ENCODE measurements at places on chromosomes 1 and 21.

DNA sequence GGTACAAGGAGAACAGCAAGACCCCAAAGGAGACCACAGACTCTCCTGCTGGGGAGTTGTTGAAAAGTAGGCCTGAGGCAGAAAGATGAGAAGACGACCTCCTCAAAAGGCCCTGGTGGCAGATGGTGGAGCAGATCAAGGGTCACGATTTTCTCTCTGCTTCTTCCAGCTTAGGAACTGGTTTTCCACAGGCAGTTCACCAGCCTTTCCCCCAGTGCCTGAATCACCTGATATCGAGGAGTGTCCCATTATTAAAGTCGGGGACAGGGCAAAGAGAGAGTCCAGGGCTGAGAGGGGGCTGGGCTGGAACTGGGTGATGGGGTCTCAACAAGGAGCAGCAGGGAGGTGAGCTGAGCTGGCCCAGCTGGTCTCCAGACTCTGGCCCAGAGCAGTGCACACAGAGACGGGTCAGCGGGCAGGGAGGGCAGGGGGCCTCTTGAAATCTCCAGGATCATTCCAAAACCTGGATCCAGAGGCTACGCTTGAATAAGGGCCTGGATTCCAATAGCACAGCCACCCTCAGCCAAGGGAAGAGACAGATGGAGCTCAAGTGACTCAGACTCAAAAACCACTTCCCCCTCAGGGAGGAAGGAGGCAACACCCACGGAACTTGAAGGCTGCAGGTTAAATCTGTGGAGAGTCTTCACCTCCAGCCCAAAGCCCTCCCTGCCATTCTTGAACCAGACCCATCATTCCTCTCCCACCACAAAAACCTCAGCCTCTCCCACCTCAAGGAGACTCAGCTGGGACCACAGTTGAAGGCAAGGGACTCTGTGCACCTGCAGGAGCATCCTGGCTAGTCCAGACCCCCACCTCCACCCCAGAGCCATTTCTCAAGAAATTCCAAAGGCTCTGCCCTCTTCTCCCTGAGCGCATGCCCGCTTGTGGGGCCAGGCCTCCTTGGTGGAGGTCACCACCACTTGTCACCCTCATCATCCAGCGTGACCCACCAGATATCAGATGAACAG, at the start of gene S100A5:
Gene S100A5 (minus strand): TSS at position 541 of the 968 bp plus-strand sequence. CDS start 743 bp downstream, outside the sequence.
- no peak for DNase-seq

GRCh38 chr21:29534448-29534847, 235.7 kb downstream of the BACH1 start:
- no peak for DNase-seq

GRCh38 chr1:47592296-47593012, 154.6 kb downstream of the FOXD2 start:
- DNase-seq = peak; percentile 85

GRCh38 chr1:44903011-44903680, 60.1 kb upstream of the PTCH2 start:
- DNase-seq = no peak

- peak; percentile 0 for DNase-seq
Measured at GRCh38 chr1:19974822-19975416, 4.5 kb downstream of the PLA2G2A start.

DNA sequence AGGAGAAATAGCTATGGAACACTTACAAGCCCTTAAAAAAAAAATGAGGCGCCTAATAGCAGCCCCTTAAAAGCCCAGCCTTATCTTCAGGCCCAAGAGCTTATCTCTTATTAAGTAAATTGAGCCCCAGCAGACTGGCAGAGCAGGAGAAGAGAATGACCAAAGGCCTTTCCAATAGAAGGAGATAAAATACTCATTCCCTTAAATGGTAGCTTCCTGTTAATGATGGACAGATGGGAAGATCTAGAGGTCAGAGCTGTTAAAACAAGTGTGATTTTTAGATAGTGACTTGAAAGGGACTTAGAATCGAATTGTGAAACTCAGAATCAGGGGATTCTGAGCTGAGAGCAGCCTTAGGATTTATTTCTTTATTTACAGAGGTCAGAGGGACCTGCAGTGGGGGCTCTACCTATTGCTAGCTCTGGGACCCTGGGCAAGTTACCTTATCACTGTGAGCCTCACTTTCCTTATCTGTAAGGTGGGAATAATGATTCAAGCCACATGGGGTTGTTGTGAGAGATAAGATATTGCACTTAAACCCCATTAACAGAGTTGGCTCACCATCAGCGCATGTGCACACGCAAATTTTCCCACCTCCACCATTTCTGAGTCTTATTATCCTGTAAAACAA, 101.3 kb upstream of the C8B start:
- DNase-seq = no peak

- no peak for DNase-seq
Measured at GRCh38 chr1:39969531-39970270, 14.8 kb downstream of the MFSD2A start.

DNA sequence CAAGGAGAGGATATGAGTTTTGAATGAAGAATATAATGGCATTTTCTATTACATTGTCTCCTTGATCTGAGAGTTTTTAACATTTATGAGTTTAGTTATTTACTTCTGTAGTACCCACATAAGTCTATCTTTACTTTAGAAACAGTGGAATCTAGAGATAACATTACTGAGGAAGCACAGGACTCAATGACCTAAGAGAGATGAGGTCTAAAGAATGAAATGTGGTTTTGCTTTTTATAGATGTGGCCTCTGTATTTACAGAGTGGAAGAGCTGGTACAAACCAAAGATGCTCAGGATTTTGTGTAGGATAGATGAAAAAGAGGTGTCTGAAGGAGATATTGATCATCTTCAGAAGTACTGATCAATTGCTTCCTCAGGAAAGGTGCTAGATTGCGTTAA, 177.3 kb downstream of the KCTD3 start:
- no peak for DNase-seq

Data from NCI-H1436 (cell line).